ENCODE measurements at places on chromosomes 7 and 10.

- DNase-seq = no peak
Observed at GRCh38 chr10:18501629-18502028, 149.8 kb downstream of the NSUN6 start.

DNA sequence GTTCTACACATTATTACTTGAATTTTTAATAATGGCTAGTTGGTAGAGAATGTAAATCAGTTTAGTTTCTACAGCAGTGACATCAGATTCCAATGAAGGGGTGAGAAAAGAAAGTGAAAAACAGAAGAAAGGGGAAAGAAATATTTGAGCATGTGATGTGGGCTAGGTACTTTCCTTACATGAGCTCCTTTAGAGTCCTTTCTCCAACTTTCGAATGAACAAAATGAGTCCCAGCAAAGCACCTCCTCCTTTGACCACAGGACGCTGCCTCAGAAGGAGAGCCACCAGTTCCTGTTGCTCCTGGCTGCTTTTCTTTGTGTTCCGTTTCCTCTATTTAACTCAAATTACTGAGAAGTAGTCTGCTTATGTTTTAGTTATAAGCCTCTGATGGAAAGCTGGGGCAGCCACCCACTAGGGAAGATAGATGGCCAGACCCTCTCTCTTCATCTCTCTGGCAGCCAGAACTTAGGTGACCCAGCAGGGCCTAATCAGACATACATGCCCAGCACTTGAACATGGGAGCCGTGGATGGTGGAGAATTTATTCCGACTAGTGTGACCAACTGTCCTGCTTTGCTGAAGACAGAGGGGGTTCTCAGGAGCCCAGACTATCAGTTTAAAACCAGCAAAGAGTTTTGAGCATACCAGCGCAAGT, 82.4 kb upstream of the NME8 start:
- DNase-seq = peak; percentile 7

DNA sequence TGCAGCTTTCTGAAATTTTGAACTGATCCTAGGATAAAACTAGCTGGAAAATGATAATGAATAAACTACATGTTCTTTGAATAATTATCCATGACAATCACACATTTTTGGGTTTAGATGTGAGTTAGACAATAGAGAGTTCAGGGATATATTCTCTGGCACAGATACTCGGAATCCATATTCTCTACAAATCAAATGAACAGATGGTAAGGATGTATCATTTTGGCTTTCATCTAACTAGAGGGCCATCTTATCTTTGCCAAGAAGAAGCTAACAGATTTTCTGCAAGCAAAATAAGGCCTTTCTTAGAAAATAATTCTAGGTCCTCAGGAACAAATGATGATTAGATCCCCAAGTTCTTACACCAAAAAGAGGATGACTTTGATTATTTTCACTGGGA, 355.9 kb upstream of the C7orf33 start:
- DNase-seq = no peak

DNA sequence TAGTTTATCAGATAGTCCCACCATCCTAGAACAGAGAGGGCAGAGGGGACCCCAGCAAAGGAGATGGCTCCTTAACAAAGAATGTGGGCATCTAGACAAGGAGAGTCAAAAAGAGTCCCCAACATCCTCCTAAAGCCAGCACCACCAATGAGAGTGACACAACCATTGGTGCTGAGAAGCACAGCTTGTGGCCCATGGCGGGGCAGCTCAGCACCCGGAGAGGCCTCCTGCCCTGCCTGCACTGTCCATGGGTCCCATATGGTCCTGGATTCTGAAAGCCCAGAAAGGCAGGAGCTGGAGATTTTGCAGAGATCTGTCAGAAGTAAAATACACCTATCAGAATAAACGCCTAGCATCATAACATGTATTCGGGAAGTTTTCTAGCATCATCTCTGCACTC, 311.8 kb upstream of the ZNF32 start:
- no peak for DNase-seq

DNA sequence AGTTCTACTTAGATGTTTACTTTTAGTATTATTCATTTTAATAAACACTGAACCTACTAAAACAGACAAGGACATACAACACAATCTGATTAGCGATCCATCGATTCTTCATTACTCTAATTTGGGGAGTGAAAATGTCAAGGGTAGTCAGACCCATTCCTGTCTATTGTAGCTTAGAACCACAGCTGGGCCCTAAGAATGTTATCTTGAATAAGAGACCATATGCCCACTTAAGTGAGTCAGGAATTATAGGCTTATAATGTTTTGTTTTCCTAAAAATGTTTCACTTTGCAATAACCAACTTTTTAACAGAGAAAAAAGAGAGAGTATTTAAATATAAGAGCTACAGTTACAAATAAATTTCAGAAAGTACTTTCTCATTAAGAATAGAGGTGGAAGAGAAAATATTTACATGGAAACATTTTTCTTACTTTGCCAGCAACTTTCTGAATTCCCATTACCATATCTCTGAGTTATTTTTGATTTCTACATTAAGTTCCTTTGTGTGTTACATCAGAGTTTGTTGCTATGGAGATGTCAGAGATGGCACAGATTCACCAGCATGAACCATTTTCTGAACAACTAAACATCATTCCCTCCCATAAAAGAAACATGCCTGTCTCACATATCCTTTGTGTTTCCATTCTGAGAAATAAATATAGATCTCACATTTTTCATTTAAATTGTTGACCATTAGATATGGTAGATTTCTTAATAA, 75.4 kb upstream of the SLC13A1 start:
- no peak for DNase-seq

GRCh38 chr7:101557978-101558741, 70.9 kb downstream of the MYL10 start:
- no peak for DNase-seq

DNA sequence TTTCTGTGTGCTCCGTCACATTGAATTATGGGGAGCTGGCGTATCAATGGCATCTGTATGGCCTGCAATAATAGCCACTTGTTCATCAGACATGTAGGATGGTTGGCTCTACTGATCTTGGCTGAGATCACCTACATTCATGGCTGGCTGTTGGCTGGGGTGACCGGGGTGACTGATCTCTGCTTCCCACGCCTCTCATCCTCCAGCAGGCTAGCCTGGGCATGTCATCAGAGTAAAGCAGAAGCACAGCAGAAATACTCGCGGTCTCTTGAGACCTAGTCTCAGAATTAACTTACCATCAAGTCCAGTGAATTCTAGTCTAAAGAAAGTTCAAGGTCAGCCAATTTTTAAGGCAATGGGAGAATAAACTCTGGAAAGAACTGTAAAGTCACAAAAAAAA, 257.7 kb upstream of the GLI3 start:
- DNase-seq = no peak

DNA sequence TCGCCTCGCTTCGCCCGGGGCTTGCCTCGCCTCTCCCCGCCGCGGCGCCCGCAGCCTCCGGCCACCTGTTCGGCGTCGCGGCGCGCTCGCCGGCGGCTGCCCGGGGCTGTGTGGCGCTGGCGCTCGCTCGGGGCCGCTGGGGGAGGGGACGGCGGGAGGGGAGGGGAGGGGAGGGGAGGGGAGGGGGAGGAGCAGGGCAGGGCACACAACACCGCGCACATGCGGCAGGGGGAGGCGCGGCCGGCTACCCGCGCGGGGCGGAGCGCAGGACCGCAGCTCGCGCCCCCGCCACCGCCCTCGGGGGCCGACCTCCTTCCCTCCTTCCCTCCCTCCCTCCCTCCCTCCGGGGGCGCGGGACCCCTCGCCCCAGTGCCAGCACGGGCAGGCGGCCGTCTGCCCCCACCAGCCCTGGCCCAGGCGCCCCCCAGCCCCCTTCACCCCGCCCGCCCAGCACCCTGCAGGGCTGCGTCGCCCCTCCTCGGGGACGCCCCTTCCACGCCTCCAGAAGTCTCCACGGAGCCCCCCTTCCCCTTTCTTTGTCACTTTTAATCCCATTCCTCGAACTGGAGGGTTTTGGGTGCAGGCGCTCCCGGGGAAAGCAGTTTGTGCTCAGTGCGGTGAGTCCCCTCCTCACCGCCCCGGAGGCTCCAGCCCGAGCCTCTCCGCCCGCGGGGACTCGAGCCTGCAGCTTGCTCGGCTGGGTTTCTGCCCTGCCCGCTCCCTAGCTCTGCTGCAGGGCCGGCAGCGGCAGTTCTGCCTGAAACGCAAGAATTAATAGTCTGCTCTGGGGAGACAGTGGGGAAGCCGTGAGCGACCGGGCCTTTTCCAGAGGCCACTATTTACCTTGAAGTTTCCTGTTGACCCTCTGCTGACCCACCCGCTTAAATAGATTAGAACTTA, at the start of gene PARD3:
Gene PARD3 (minus strand): TSS at position 112 of the 900 bp plus-strand sequence. CDS start 301 bp downstream, outside the sequence.
- no peak for DNase-seq

- no peak for DNase-seq
Observed at GRCh38 chr7:151946932-151947331, 9.3 kb upstream of the GALNTL5 start.

- DNase-seq = peak; percentile 85
Observed at GRCh38 chr7:131010717-131011431, 276.9 kb upstream of the KLF14 start.

- DNase-seq = no peak
Observed at GRCh38 chr10:132878730-132879407, 63.5 kb downstream of the CFAP46 start.

GRCh38 chr7:105011831-105012502, 2.0 kb upstream of the KMT2E start:
- peak; percentile 30 for DNase-seq

- no peak for DNase-seq
Observed at GRCh38 chr10:107418085-107418806, 253.7 kb upstream of the SORCS1 start.

GRCh38 chr10:101558671-101559595, 29.1 kb downstream of the POLL start:
- no peak for DNase-seq

- no peak for DNase-seq
Observed at GRCh38 chr10:88525371-88526069, 57.6 kb downstream of the RNLS start.

GRCh38 chr7:91383053-91383904, 119.0 kb downstream of the FZD1 start:
- no peak for DNase-seq

- DNase-seq = no peak
Observed at GRCh38 chr7:131431289-131431688, 103.6 kb downstream of the MKLN1 start.

Data from CD4-positive, alpha-beta T cell treated with Interleukin-2 at 100 ng/mL for 4 hours (primary cell).